ENCODE measurements at places on chromosomes 2 and 18.

GRCh38 chr2:30031184-30031583 lies 109.8 kb upstream of the ALK start:
- no peak for DNase-seq

- no peak for DNase-seq
These were observed 342.9 kb downstream of the SUCLG1 start for GRCh38 chr2:84116143-84116542.

GRCh38 chr2:157820193-157820592 lies 55.9 kb downstream of the ACVR1 start:
- DNase-seq, result no peak

- DNase-seq, result no peak
These were observed 45.5 kb upstream of the TNFRSF11A start for GRCh38 chr18:62279561-62279960.

GRCh38 chr2:228433721-228434120 lies 252.2 kb upstream of the SPHKAP start:
- DNase-seq, result no peak

DNA sequence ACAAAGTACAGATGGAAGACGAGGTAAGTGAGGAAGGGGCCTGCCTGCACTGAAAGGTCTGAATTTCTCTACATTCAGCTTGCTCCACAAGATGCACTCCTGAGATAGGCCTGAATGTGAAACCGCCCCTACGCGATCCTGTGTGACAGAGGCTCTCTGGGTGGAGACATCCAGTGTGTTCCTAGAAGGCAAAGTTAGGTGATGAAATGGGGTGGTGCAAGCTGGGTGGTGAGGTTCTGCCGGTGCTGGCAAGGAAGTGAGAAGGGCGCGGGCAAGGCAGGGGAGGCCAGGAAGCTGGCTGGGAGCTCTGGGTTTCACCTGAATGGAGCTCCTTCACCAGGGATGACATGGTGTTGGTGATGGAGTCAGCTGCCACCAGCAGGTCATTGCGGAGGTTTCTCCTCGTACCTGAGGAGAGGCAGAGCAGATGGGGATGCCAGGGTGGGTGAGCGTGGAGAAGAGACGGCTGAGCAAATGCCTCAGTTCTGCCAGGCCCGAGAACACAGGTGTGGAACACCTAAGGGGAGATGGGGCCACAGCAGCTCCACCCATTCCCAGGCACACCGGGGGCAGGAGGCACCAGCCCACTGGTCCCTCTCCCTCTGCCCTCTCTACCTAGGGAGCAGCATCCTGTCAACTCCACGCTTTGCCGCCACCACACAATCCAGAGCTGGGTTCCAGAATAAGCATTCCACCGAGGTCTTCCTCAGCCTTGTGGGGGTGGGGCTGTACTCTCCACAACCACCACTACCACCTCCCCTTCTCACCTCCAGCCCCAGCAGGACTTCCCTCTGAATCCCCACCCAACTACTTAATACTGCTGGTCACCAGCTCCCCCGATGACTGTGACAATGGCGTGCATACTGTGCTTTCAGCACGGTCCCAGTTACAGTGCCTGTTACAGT lies 45.5 kb upstream of the DNMT3A start:
- no peak for DNase-seq

DNA sequence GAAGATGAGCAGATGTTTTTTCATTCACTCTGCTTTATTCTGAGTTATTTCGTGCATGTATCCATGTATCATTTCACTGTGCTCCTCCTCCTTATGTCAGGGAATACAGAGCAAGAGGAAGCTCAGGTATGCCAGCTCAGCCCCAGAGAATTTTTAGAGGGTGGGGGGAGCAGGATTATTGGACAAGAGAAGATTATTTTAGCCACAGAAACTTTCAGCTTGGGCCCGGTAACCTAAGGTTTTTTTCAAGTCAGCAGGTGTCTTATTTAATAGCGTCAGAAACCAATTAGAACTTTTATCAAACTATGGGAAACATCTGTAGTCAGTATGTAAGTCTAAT lies 232.9 kb upstream of the SIX3 start:
- DNase-seq, result no peak

DNA sequence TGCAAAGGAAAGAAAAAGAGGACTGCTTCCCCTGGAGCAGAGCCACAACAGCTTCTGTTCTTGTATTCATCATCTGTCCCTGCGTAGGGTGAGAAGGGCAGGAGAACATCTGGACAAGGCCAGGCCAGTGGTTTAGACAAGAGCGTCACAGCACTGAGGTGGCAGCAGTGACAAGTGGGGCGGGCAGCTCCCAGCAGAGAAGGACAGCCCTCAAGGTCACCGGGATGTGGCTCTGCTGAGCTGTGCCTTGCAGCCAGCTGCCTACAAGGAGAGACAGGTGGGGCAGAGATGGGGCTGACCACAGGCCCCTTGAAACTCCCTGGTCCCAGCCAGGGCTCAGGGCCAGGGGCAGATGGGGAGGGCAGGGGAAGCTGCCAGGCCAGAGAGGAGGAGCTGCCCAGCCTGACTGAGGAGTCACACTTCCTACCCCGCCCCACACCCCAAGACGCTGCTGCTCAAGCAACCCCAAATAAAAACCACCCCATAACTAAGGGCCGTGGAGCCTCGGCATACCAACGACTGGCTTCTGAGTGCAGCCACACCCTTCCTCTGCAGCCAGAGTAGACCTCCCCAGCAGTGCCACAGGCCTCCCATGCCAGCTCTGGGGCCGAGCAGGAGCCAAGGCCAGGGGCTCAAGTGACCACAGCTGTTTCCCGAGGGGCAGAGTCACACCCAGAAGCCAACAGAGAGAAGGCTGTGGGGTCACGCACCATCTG lies 5.4 kb downstream of the RAB11FIP5 start:
- DNase-seq, result no peak

DNA sequence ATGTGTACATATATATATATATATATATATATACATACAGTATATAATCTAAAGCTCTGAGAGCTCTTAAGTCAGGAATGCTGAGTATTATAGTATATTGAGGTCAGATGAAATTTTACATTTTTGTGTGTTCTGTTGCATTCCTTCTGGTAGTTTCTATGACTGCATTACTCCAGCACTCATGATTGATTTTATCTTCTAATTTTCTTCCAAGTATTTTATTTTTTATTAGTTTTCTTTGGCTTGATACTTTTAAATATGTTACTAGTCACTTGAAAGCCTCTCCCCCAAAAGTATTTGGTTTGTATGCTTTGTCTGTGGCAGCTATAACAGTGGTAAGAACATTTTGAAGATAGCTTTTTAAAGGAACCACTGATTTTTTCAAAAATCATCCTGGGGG lies 25.0 kb downstream of the METTL21A start:
- no peak for DNase-seq
